CD4-positive, CD25-positive, alpha-beta regulatory T cell (primary cell): ENCODE measurements at places on chromosomes 2 and 18.

GRCh38 chr2:7681881-7682461 is 764.8 kb downstream of the RNF144A start:
- DNase-seq: no peak

- DNase-seq: peak; percentile 20
Measured at GRCh38 chr2:17830053-17831034, 14.1 kb downstream of the MSGN1 start.

- DNase-seq: no peak
Measured at GRCh38 chr2:77604953-77605929, 83.1 kb upstream of the LRRTM4 start.

GRCh38 chr2:161165266-161165665 is 5.0 kb downstream of the TANK start:
- no peak for DNase-seq

DNA sequence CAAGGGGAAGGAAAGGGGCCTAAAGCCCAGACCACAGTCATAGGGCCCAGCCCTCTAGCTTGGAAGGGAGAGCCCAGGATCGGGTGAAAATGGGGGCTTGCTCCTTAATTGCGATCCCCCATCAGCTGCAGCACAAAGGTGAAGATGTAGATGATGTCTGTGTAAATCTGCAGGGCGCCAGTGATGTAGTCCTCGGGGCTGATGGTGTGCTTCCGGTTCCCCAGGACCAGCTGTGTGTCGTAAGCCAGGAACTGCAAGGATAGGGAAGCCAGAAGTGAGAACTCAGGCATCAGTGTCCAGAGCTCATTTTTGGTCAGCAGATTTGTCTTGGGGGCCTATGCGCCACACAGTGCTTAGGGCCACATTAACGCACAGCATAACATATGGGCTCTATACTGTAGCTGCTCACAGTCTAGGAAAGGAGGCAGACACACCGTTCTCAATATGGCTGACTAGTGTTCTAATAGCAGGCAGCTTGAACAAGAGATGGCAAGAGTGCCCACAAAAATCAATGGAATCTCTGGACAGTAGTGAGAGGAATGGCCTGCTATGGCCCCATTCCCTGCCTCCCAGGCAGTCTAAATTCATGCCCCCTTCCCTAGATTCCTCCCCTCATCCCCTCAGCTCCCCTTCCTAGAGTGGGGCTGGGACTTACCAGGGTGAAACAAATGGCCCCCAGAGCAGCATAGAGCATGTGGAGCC is 5.2 kb downstream of the PNKD start:
- DNase-seq: no peak
